ENCODE measurements at places on chromosomes 16 and 17.

GRCh38 chr16:25007284-25007984, 7.7 kb downstream of the ARHGAP17 start:
- DNase-seq = no peak

- DNase-seq = no peak
Observed at GRCh38 chr16:4604401-4604800, 10.3 kb downstream of the UBALD1 start.

- no peak for DNase-seq
Observed at GRCh38 chr16:87324411-87325275, 7.5 kb upstream of the C16orf95 start.

GRCh38 chr17:65228734-65229620, 91.8 kb downstream of the RGS9 start:
- DNase-seq = peak; percentile 45

DNA sequence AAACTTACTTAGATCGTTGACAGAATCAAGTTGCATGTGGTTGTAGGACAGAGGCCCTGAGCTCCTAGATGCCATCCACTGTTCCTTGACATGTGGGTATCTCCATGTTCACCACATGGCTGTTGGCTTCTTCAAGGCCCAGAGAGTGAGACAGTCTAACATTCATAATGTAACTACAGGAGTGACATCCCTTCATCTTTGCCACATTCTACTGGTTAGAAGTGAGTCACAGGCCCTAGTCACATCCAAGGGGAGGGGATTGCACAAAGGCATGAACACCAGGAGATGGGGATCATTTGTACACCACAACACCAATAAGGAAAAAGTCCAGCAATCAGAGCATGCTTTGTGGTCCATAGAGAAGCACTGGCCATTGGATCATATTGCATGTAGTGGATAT, 56.6 kb downstream of the WSCD1 start:
- DNase-seq = no peak

DNA sequence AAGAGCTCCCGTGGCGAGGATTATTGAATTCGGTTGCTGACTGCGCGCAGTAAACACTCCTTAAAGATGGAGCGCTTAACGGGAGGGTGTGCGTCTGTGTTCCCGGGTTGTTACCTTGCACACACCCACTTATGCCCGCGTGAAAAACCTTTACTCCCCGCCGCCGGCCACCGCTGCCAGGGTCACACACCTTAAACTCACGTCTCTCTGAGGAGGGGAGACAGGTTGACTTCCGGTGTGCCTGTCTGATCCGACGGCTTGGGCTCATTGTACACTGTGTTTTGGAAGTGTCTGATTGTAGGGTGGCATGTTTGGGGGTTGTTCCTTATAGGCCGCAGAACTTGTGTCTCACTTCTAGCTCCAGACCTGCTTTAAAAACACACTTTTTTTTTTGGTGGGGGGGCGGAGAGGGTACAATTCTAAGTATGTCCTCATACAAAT, 66.8 kb downstream of the KPNA2 start:
- no peak for DNase-seq

All from stimulated activated CD4-positive, alpha-beta T cell treated with anti-CD3 and anti-CD28 coated beads, Interleukin-15, amount 100 ng/mL, for 48 hours (primary cell).